ENCODE measurements at places on chromosomes 7 and 10. TPM values are rescaled to one million over a fixed set of nuclear protein-coding genes. Genes with fewer than 3 reads are reported as not detected.

Gene CREM
- 28.3 TPM for total RNA-seq

Gene TRPV6
- 14.7 TPM for total RNA-seq

- H3K36me3 ChIP-seq = no peaks in the 10 kb centered on the region
- no peak for DNase-seq
- H3K4me1 ChIP-seq = no peaks in the 10 kb centered on the region
- no peak overlapping the region for H3K27ac ChIP-seq
- H3K4me3 ChIP-seq = no peak overlapping the region
- H3K27me3 ChIP-seq = no peaks in the 10 kb centered on the region
Observed at GRCh38 chr10:114879093-114879492, 57.5 kb downstream of the FHIP2A start.

Gene GIMAP4
- total RNA-seq = not detected

Gene UBE2D4
- 17.1 TPM for total RNA-seq

- no peaks in the 10 kb centered on the region for H3K36me3 ChIP-seq
- H3K27ac ChIP-seq = no peak overlapping the region
- no peak for DNase-seq
- H3K4me3 ChIP-seq = no peak overlapping the region
- H3K4me1 ChIP-seq = no peaks in the 10 kb centered on the region
- peaks cover 21% of the 10 kb centered on the region for H3K27me3 ChIP-seq
Observed at GRCh38 chr10:86295351-86295750, 71.2 kb downstream of the GRID1 start.

- H3K36me3 ChIP-seq = no peaks in the 10 kb centered on the region
- no peak overlapping the region for H3K4me3 ChIP-seq
- H3K27me3 ChIP-seq = no peaks in the 10 kb centered on the region
Observed at GRCh38 chr10:93854975-93855374, 38.8 kb upstream of the SLC35G1 start.

DNA sequence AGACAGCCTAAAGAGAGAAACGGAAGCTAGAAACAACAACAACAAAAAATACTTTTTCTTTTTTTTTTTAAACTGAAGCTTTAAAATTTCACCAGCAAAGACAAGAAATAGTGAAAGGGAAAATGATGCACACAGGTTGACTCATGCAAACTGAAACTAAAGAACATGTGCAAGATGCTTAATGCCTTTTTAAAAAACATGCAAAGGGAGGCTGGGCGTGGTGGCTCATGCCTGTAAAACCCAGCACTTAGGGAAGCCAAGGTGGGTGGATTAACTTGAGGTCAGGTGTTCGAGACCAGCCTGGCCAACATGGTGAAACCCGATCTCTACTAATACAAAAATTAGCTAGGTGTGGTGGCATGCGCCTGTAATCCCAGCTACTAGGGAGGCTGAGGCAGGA is 15.1 kb upstream of the CUBN start:
- no peaks in the 10 kb centered on the region for H3K27me3 ChIP-seq
- no peaks in the 10 kb centered on the region for H3K4me1 ChIP-seq
- H3K36me3 ChIP-seq = no peaks in the 10 kb centered on the region
- no peak overlapping the region for H3K4me3 ChIP-seq
- no peak for DNase-seq

GRCh38 chr10:86711513-86712316 is 43.4 kb downstream of the LDB3 start:
- H3K4me3 ChIP-seq = peak overlapping the region; percentile 78
- no peak for DNase-seq
- H3K27me3 ChIP-seq = no peaks in the 10 kb centered on the region
- H3K27ac ChIP-seq = peak overlapping the region; percentile 34
- H3K36me3 ChIP-seq = no peaks in the 10 kb centered on the region

DNA sequence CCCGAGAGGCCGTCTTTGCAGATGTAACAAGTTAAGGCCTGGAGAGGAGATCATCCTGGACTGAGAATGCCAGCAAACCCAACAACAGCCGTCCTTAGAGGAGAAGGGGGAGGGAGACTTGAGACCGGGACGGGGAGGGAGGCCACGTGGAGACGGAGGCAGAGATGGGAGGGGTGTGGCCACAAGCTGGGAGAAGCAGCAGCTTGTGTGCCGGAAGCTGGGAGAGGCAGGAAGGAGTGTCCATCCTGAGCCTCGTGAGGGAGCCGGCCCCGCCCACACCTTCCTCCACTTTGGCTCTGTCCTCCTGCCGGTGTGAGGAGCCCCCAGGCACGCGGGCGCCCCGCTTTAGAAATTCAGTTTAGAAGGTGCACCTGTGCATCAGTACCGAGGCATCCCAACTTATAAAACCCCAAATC is 95.7 kb downstream of the DNAJB6 start:
- no peak overlapping the region for H3K4me3 ChIP-seq
- no peak overlapping the region for H3K27ac ChIP-seq
- H3K4me1 ChIP-seq = no peaks in the 10 kb centered on the region
- H3K36me3 ChIP-seq = no peaks in the 10 kb centered on the region
- DNase-seq = no peak

DNA sequence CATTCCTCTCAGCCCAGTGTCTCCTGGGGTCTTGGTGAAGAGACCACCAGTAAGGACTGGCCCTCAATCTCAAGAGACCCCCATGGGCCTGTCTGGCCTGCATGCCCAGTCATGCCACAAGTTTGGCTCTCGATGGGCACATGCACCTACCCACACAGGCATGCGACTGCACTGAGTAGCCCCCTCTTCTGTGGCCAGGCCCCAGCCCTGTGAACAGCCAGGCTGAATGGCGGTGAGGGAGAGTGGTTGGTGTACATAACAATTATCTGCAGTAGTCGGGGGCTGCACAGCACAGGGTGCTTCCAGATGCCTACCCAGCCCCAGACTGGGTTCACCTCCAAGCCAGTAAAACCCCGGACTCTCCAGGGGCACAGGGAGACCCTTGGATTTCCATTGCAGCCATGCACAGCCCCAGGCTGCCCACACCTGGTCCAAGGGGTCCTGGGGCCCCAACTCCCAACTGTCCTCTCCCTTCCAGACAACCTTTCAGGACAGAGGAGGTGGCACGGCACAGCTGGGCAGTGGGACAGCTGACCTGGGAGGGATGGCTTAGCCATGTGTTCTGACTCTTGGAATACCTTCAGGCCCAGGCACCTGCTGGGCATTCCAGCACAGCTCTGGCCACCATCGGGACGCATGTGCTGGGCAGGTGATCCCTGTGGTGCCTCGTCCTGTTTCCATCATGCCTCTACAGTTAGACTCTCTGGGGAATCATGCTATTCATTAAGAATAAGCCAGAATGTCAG is 21.0 kb upstream of the CSGALNACT2 start:
- H3K36me3 ChIP-seq = no peaks in the 10 kb centered on the region
- H3K27me3 ChIP-seq = peaks cover 20% of the 10 kb centered on the region
- no peaks in the 10 kb centered on the region for H3K4me1 ChIP-seq

Gene SUN1
- 245 TPM for total RNA-seq

GRCh38 chr10:67807855-67808456 is 30.0 kb downstream of the DNAJC12 start:
- no peak for DNase-seq
- no peaks in the 10 kb centered on the region for H3K36me3 ChIP-seq
- no peaks in the 10 kb centered on the region for H3K27me3 ChIP-seq
- H3K27ac ChIP-seq = no peak overlapping the region

DNA sequence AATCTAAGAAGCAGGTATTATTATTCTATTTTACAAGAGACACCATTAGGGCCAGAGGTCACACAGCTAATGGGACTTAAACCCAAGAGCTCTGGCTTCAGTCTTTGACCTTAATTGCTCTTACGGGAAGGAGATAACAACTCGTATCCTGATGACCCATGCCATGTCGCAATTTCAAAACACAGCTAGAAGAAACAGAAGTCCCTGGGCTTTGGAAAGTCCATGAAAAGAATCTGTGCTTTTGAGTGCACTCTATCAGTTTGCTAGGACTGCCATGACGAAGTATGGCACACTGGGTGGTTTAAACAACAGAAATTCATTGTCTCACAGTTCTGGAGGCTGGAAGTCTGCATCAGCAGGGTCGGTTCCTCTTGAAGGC is 247.8 kb upstream of the AOAH start:
- no peak for DNase-seq
- no peaks in the 10 kb centered on the region for H3K36me3 ChIP-seq
- peaks cover 14% of the 10 kb centered on the region for H3K27me3 ChIP-seq
- H3K4me3 ChIP-seq = no peak overlapping the region
- no peak overlapping the region for H3K27ac ChIP-seq

- no peak overlapping the region for H3K27ac ChIP-seq
- no peaks in the 10 kb centered on the region for H3K36me3 ChIP-seq
Observed at GRCh38 chr7:17067691-17068090, 185.9 kb upstream of the AGR3 start.

DNA sequence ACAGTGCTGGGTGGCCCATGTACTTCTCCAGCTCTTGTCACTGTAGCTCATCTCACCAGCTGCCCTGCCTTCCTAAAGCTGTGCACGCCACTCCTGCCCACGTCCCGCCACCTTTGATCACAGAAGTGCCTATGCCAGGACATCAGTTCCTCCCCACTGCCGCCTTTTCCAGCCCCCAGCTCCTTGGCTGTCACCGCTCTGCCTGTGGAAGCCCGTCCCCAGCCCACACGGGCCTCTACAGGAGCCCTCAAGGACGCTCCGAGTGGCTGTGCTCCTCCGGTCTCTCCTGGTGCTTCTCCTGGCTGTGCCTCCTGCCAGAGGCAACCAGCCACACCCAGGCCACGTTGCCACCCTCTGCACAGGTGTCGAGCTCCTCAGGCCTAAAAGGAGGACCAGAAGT is 19.3 kb upstream of the INMT start:
- no peaks in the 10 kb centered on the region for H3K36me3 ChIP-seq
- no peak overlapping the region for H3K27ac ChIP-seq
- H3K27me3 ChIP-seq = peaks cover 94% of the 10 kb centered on the region
- no peak for DNase-seq

DNA sequence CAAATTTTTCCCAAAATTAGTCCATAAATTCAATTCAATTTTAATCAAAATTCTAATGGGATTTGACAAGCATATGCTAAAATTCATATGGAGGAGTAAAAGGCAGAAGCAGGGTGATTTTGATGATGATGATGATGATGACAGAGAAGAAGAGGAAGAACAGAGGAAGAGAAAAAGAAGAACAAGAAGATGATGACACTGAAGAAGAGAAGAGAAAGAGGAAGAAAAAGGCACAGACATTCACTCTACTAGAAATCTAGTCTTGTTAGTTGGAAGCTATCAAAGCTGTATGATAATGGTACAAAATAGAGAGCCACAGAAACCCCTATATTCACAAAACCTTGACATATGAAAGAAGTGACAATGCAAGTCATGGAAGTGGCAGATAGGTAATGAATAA is 157.9 kb downstream of the ELMO1 start:
- no peak overlapping the region for H3K4me3 ChIP-seq
- no peak overlapping the region for H3K27ac ChIP-seq
- no peak for DNase-seq
- H3K27me3 ChIP-seq = no peaks in the 10 kb centered on the region
- H3K4me1 ChIP-seq = no peaks in the 10 kb centered on the region

Gene HOXA3
- total RNA-seq = 50.5 TPM

GRCh38 chr10:131569851-131570715 is 258.6 kb upstream of the TCERG1L start:
- peaks cover 29% of the 10 kb centered on the region for H3K27me3 ChIP-seq
- no peaks in the 10 kb centered on the region for H3K36me3 ChIP-seq
- no peak overlapping the region for H3K4me3 ChIP-seq

GRCh38 chr10:89242345-89242684 is 9.3 kb downstream of the LIPA start:
- DNase-seq = no peak
- H3K4me1 ChIP-seq = peaks cover 17% of the 10 kb centered on the region
- H3K4me3 ChIP-seq = no peak overlapping the region
- peak overlapping the region; percentile 55 for H3K27ac ChIP-seq

Gene OR2A42
- total RNA-seq = not detected

Gene ARMC3
- 14.4 TPM for total RNA-seq

DNA sequence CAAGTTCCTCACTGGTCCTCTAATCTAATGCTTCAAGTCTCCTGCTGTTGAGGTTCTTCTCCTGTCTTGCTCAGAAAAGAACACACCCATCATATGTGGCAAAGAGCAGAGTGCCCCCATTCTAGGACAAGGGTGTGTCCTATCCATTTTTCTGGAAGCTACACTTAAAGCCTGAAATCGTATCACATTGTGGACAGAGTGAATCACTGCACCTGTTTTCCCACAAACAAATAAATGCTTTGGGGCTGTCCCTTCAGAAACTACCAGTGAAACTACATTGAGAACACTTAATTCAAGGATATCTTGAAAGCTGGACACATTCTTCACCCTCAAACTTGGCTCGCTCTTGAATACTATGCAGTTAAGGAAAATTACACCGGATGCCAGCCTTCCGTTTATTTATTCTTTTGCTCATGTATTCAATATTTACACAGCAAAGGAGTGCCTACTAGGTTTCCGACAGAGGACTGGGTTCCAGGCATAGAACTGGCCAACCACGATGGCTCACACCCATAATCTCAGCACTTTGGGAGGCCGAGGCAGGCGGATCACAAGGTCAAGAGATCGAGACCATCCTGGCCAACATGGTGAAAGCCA is 473.0 kb downstream of the GALNT17 start:
- no peaks in the 10 kb centered on the region for H3K27me3 ChIP-seq
- no peaks in the 10 kb centered on the region for H3K4me1 ChIP-seq
- no peak for DNase-seq
- no peak overlapping the region for H3K4me3 ChIP-seq
- H3K36me3 ChIP-seq = no peaks in the 10 kb centered on the region

GRCh38 chr7:127366680-127367079 is 25.8 kb downstream of the ZNF800 start:
- H3K4me3 ChIP-seq = no peak overlapping the region
- H3K27ac ChIP-seq = no peak overlapping the region
- H3K4me1 ChIP-seq = no peaks in the 10 kb centered on the region
- H3K36me3 ChIP-seq = peaks cover 7% of the 10 kb centered on the region
- H3K27me3 ChIP-seq = no peaks in the 10 kb centered on the region

- no peak for DNase-seq
- H3K4me1 ChIP-seq = no peaks in the 10 kb centered on the region
- no peaks in the 10 kb centered on the region for H3K36me3 ChIP-seq
- no peak overlapping the region for H3K27ac ChIP-seq
- H3K27me3 ChIP-seq = no peaks in the 10 kb centered on the region
- no peak overlapping the region for H3K4me3 ChIP-seq
Observed at GRCh38 chr10:64682043-64682442, 1160.8 kb downstream of the REEP3 start.

DNA sequence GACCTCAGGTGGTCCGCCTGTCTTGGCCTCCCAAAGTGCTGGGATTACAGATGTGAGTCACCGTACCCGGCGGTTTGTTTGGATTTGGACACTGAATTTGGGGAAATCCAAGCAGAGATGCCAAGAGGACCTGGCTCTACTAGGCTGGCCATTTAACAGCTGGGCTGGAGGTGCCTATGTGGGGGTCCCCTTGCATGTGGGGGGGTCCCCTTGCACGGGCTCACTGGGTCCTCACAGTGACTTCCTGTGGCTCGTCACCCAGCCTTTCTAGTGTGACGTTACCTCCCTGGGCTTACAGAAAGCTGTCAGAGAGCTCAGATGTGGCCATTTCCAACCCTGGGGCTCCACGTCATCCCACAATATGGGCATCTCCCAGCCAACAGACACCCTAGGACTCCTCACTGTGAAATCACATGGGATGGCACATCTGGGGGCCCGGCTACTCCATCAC is 49.3 kb upstream of the GNA12 start:
- no peaks in the 10 kb centered on the region for H3K27me3 ChIP-seq
- no peaks in the 10 kb centered on the region for H3K4me1 ChIP-seq
- H3K4me3 ChIP-seq = no peak overlapping the region

All from PC-9 (cell line).